ENCODE measurements at places on chromosomes 4 and X.

- no peak for DNase-seq
Measured at GRCh38 chr4:184146951-184147350, 70.7 kb downstream of the ENPP6 start.

DNA sequence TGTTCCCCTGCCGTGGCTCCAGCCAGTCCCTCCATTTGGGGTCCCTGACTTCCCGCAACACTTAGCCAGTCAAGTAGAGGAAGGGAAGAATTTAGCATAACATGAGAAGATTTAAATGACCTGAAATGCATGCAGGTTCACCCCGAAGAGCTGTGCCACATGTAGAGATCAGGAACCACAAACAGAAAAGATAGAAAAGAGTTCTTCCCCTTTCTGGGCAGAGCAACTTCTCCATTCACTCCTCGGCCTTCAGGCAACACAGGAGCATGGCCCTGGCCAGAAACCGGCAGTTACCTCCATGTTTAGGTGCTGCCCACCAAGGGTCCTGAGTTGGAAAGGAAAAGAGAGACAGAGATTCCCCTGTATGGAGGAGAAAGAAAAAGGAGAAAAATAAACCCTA lies 5.2 kb downstream of the NLRP2B start:
- DNase-seq = no peak

GRCh38 chr4:138348055-138348454 lies 105.9 kb upstream of the SLC7A11 start:
- DNase-seq = no peak

DNA sequence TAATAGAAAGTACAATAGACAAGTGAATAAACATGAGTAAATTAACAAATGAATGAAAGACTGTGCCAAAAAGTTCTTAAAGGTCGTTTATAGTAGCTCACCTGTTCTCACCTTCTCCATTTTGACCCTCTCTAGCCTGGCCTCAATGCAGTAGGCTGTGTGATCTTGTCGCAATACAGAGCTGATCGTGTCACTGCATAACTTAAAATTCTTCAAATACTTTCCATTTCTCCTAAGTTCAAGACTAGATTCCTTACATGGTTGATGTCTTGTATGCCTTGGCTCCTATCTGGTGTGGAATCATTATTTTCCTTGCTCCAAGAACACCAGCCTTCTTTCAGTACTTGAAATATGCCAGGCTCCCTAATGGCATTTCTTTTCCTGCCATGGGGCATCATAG lies 9.5 kb upstream of the GABRA2 start:
- DNase-seq = no peak

- DNase-seq = no peak
Measured at GRCh38 chrX:44400588-44400987, 57.1 kb upstream of the EFHC2 start.

DNA sequence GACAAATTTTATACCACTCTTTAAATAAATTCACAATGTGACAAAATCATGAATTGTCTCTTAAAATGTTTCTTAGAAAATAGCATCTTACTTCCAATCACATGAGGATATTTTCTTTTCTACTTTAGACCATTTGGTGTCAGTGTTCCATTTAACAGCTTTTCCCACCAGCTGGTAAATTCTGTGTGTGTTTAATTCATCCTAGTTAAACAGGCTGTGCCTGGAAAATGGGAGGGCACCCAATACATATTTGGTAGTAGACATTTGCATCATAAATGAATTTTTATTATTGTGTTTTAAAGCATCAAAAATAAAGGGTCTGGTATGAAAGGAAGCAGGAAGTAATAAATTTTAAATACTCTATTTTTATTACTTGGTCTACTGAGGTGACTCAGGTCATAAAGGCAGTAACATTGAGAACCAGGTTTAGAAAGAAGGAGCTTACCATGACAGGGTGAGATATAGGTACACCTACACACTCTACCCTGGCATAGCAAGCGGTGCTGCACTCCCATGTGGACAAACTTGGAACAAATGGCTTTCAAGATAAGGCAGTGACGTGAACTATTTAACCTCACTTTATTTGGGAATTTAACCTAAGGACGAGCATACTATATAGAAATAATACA lies 344.5 kb downstream of the BMPR1B start:
- no peak for DNase-seq

DNA sequence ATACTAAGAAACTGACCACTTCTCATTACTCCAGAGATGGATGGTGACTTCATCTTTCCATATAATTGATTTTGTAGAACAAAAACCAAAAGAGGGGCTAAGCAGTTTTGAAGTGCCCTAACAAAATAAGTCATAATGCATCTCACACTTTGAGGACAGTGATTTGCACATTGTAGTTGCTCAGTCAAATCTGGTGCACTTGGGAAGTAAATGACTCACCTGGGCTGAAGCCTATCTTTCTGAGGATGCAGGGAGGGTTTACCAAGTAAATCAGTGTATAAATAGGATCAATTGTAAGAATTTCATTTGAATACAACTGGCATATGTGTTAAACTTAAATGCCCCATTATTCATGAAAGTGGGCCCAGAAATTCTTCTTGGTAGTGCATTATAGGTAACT lies 134.2 kb downstream of the DCLK2 start:
- DNase-seq = no peak

GRCh38 chrX:97685753-97686152 lies 802.0 kb downstream of the RPA4 start:
- no peak for DNase-seq

DNA sequence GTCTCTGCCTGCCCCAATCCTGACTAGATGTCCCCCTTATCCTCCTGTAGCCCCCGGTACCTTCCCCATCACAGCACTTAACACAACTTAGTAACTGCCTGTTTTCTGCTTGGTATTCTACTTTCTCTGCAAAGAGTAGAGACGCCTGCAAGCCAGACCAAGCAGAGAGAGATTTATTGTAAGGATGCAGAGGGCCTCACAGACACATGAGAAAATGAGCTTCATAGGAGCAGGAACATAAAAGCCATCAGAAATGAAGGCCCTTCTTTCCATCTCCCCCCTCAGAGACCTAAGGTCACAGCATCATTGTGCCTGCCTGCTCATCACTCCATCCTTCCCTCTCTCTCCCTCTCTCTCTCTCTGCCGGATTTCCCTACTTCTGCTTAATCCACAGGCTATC lies 305.7 kb upstream of the NOCT start:
- DNase-seq = no peak

GRCh38 chr4:175035905-175036304 lies 117.7 kb downstream of the ADAM29 start:
- no peak for DNase-seq

Data from NT2/D1 (cell line).